ENCODE measurements at places on chromosomes 1 and 21. TPM values are rescaled to one million over a fixed set of nuclear protein-coding genes. Genes with fewer than 3 reads are reported as not detected.

Gene PSRC1
- 5.8 TPM for polyA plus RNA-seq

Gene CENPS
- polyA plus RNA-seq = 17.2 TPM

Gene DNASE2B
- polyA plus RNA-seq = 0.21 TPM

Gene ESRRG
- polyA plus RNA-seq = 0.71 TPM

Gene C8A
- 0.02 TPM for polyA plus RNA-seq

Gene LCK
- polyA plus RNA-seq = 175 TPM

Gene FCGR1A
- 27.7 TPM for polyA plus RNA-seq

Gene CFAP45
- 1.3 TPM for polyA plus RNA-seq
